Tongue (tissue), 3 donors: ENCODE measurements at places on chromosomes 11 and 22. TPM values are rescaled to one million over a fixed set of nuclear protein-coding genes. Genes with fewer than 3 reads are reported as not detected.

OR2AG1 gene
- total RNA-seq = not detected

CHRM1 gene
- 0.10 TPM for total RNA-seq

ASCL3 gene
- total RNA-seq = not detected

NTM gene
- total RNA-seq = 12.1 TPM

IRAG1 gene
- total RNA-seq = 6.5 TPM

HPX gene
- 0.31 TPM for total RNA-seq

DNA sequence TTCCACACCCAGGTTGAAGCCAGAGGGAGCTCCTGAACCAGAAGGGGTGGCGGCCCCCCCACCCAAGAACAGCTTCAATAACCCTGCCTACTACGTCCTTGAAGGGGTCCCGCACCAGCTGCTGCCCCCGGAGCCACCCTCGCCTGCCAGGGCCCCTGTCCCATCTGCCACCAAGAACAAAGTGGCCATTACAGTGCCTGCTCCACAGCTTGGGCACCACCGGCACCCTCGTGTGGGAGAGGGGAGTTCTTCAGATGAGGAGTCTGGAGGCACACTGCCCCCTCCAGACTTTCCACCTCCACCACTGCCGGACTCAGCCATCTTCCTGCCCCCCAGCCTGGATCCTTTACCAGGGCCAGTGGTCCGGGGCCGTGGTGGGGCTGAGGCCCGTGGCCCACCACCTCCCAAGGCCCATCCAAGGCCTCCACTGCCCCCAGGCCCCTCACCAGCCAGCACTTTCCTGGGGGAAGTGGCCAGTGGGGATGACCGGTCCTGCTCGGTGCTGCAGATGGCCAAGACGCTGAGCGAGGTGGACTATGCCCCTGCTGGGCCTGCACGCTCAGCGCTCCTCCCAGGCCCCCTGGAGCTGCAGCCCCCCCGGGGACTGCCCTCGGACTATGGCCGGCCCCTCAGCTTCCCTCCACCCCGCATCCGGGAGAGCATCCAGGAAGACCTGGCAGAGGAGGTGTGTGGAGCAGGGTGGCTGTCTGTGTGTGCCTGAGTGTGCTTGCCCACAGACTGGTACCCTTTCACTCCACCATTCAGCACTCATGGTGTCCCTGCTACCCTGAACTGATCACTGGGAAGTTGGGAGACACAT, 6.7 kb downstream of the PHOX2A start:
- DNase-seq = no peak

- no peak for DNase-seq
Observed at GRCh38 chr11:1389932-1390568, at the start of gene BRSK2. BRSK2 (plus strand) TSS chr11:1389934; CDS start chr11:1390285, 351 bp downstream.

GRCh38 chr11:107413352-107413751, 44.3 kb downstream of the CWF19L2 start:
- no peak for DNase-seq

- peak; percentile 94 for DNase-seq
Observed at GRCh38 chr22:38755911-38756532, at the start of gene SUN2. SUN2 (minus strand) TSS chr22:38755998; CDS start chr22:38752628, 3,370 bp downstream.

- DNase-seq = no peak
Observed at GRCh38 chr22:37318364-37319109, 36.2 kb downstream of the CYTH4 start.

DNA sequence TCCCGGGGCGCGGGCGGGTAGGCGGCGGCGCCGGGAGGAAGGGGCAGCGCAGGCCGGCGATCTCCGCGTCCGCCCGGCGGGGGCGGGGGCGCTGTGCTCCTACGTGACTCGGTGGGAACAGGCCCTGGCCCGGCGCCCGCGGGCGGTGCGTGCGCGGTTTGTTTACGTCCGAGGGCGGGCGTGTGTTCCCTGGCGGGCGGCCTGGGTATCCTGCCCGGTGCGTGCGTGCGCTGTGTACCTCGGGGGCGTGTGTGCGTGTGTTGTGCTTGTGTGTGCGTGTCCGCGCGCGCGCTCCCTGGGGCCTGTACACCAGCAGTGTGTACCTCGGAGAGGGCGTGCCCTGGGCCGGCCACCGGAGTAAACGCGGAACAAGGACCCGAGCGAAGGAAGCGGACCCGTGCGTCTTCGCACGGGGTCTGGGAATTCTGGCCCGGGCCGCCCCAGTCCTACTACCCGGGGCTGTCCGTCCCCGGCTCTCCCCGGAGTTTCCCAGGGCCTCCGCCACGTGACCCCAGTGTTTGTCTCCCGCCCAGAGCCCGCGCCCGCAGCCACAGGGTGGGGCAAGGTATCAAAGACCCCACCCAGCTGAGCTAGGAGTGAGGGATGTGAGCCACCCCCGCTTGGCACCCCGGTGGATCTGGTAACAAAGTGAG, 769 bp downstream of the MAFF start:
- peak; percentile 90 for DNase-seq

GRCh38 chr11:108093128-108093904, 28.1 kb upstream of the ACAT1 start:
- no peak for DNase-seq

DNA sequence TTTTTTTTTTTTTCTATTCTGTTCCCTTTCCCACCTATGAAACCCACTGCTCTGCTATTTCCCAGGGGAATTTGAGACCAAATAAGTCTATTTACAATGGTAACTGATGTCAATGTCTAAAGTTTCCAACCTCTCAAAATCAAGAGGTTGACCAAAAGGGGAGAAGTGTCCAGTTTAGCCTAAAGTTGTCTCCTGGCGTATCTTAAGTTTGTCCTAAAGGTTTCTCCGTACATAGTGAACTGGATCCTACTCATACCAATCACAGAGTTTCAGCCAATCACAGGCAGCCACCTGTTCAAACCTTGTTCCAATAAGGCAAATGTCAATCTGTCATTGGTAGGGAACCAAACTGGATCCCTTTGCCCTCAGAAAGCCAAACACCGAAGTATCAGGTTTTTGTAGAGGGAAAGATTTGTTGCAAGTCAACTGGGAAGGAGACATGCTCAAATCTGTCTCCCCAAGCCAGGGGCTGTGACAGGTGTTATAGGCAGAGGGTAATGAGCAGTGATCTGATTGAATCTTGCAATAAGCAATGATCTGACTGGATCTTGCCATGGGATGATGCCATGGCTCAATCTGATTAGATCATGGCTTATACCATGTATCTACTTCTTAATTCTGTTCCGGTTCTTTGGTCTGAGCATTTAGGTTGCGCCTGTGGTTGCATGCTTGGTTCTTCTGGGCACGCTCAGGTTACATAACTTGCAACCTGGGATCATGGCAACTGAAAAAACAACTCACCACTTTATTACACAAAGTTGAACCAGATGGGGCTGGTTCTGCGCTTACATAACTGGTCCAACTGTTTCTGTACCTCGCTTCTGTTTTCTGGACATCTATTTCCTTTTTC, 1.1 kb upstream of the VPS37C start:
- DNase-seq = peak; percentile 56

GRCh38 chr11:72996959-72997358, 145.2 kb downstream of the FCHSD2 start:
- peak; percentile 62 for DNase-seq

DNA sequence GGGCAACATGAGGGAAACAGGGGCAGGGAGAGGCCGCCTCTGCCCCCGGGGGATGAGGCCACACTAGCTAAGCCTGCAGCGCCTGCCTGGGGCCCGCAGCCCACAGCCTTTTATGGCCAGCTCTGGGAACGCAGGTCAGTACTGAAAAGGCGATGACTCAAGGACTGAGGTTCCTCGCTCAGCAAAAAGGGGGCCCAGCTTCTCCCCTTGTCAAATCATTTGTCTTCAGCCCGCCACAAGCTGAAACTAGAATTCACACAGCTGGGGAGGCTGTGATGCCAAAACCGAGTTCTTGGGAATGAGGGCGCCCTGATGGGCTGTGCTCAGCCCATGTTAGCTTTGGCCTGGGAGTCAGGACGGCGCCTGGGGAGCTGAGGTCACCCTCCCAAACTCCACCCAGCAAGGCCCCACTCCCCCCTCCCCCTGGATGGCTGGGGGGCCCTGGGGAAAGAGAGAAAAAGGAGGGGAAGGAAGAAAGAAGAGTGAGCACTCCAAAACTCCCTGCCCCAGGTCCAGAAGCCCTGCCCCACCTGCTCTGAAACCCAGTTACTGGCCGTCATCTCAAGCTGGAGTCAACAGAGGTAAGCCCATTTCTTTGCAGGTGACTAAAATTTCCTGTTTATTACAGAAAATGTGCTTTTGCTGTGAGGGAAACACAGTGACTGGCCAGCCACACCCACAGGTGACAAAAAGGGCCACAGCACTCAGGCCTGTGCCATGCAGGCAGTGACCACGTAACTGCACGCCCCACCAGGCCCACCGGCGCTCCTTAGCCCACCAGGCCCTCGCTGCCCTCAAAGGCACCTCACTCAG, 13.7 kb downstream of the EHD1 start:
- DNase-seq = peak; percentile 84

DNA sequence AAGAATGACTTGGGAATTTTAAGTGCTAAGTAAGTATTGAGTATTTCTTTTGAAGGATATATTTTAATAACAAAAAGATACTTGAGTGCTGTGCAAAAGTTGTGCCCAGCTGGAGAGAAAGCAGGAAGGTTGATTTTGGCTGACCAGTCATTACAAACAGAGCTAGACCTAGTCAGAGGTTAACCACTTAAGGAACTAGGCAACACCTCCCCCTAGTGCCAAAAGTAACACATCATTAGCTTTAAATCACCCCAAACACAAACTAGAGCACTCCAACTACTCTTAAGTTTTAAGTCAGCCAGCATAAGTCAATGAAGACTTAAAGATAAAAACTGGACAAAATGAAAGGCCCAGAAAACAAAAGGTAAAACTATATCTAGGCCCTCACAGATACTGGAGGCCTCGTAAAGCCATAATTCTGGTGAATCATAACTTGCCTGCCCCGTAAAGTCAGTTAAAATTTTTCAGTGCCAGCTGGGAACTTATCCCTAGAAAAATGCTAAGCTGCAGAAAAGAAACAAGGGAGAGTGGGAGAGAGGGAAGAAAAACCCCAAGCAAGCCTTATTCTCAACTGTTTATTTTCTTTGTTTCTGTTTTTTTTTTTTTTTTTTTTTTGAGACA, 4.6 kb downstream of the TMEM9B start:
- DNase-seq = peak; percentile 89

DNA sequence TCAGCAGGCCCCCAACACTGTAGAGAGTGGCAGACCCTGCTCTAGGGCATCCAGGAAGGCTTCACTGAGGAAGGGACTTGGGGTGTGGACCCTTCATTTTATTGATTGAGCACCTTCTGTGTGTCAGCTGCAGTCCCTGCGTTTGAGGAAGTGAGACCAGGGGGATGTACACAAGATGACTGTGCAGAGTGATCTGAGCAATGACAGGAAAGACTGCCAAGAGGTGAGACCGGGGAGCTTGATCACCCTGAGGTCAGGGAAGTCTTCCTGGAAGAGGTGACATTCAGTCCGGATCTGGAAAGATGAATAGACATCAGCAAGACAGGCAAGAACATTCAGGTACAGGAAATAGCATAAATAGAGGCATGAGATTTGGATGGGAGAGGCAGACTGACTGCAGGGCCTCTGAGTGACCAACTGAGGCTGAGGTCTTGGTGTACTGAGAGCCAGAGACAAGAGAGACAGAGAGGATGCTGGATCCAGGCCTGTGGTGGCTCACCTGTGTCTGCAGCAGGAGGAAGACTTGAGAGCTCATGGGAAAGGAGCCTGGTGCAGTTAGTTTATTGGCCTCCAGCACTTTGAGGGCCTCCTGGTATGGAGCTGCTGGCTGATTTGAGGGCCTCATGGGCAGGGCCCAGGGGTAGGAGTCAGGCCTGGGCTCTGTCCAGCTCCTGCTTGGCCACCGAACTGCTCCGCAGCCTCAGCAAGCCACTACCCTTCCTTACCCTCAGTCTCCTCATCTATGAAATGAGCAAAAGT, 5.2 kb downstream of the DGAT2 start:
- DNase-seq = no peak
